GM04503 (cell line): ENCODE measurements at places on chromosomes 3 and 15.

DNA sequence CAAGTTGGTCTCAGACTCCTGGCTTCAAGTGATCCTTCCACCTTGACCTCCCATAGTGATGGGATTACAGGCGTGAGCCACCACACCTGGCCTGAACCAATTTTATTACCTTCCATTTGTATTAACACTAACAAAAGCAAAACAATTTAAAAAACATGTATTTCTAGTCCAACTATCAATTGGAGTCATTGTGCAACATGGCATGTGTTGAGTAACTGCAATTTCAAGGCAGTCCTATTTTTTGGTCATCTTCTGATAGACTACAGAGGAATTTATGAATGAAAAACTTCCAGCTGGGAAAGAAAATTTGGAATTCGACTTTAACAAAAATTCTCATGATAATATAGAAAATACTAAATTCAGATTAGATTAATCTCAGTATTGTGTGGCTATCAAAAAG is 16.8 kb downstream of the SPTSSB start:
- DNase-seq: no peak

DNA sequence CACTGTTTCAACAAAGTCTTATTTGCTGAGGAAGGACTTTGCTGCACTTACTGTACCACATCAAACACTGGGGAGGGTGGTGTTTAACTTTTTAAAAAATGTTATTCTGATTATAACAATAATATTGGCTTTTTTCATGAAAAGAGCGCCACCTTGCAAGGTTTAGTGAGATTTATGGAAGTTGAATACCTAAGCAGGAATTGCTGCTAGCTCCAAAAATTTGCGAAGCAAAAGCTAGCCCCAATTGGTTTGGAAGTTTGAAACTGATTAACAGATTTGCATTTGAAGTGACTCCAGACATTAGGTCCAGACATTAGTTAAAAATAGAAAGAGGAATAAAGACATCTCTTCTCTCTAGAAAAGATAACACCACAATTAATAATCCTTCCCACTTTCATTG is 6.7 kb downstream of the ZIC1 start:
- no peak for DNase-seq

- DNase-seq: no peak
These were observed 32.1 kb downstream of the CTXND1 start for GRCh38 chr15:80219955-80220354.

DNA sequence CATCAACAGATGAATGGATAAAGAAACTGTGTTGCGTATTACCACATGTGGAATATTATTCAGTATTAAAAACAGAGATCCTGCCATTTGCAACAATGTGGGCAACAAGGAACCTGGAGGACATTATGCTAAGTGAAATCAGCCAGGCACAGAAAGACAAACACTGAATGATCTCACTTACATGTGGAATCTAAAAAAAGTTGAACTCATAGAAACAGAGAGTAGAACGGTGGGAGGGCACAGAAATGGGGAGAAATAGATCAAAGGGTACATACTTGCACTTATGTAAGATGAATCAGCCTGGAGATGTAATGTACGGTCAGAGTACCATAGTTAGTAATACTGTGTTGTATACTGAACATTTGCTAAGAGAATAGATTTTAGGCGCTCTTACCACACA is 29.8 kb upstream of the MUC13 start:
- no peak for DNase-seq

GRCh38 chr3:99910752-99911290 is 93.2 kb downstream of the CMSS1 start:
- DNase-seq: no peak

GRCh38 chr3:33937628-33938027 is 139.2 kb downstream of the PDCD6IP start:
- no peak for DNase-seq

DNA sequence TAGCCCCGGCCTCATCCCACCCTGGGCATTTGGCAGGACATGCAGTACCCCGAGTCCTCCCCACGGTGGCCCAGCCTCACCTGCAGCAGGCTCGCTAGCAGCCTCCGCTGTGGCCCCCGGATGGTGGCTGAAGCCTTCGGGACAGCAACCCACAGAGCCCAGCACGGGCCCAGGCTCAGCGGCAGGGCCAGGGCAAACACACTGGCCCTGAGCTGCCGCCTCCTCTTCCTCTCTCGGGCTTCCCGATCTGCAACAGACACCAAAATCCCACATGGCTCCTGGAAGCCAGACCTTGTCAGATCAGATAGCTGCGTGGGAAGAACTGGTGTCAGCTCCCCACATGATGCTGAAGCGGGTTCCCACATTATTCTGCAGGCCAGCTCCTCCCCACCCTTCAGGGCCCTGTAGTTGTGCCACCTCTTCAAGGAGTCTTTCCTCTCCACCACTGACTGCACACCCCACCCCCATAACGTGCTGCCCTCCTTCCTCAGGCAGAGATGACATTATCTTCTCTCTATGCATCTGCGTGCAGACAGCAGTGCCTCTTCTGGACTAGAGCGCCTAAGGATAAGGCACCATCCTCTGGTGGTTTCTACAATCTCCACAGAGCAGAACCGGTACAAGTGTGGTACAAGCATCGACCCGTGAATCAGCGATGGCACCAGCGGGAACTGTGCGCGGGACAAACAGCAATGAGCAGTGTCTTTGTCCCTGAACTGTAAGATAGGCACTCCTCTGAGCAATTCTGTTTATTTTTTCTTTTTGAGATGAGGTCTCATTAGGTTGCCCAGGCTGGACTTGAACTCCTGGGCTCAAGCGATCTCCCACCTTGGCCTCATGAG is 9.5 kb downstream of the TMEM44 start:
- no peak for DNase-seq

DNA sequence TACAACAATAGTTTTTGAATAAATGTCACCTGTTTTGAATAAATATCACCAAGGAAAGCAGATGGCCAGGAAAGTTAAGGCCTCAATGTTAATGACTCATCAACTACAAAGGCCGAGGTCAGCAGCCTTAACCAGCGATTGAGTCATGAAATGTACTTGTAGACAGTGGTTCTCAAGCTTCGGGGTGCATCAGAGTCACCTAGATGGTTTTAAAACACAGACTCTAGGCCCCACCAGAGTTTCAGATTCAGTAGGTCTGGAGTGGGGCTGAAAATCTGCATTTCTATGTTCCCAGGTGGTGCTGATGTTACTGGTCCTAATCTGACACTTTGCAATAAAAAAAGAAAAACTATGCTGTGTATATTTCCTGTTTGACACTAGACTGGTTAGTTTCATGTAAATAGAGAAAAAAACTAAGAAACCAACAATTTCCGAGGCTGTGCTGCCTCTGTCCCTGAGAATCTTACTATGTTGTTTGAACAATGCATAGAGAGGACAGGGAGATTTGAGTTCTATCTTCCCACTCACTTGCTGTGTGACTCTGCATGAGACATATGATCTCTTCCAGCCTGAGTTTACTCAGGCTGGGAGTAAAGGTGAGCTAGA is 9.8 kb downstream of the RAB27A start:
- DNase-seq: peak; percentile 54

DNA sequence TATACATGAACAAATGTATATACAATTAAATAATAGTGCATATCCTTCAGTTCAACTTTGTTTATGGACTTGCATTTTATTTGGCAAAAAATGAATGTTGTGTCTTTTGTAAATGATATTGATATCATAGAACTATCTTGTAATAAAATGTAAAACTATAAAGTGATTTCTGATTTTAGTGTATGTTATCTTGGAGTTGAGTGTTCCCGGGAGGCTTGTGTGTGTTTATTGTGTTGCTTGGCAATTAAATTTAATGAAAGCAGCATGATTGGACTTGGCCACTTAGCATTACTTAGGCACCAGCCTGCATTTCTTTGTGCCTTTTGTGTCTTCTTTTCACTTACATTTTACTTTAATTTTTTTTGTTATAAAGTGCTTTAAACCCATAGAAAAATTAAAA is 10.6 kb downstream of the ARHGEF26 start:
- no peak for DNase-seq

- DNase-seq: no peak
These were observed 50.0 kb downstream of the PLS1 start for GRCh38 chr3:142646020-142646785.

DNA sequence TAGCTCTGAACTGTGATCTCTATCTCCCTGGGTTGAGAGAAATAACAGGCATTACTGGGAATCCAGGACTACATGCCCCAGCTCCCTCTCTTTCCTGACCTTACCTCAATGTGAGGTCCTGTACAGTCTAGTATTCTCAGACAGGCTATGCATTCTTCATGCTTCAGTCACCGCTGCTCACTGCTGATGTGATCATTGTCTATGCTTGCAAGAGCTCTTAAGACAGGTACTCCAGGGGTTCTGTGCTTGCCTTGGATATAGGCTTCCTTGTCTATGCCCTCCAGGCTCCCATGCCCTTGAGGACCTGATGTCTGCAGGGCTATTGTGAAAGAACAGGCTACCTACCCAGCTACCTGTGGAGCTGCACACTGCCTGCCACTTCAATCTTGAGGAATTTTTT is 183.6 kb downstream of the MBNL1 start:
- no peak for DNase-seq

GRCh38 chr3:162391301-162391700 is 894.7 kb downstream of the OTOL1 start:
- DNase-seq: peak; percentile 16

- DNase-seq: no peak
These were observed 6.5 kb upstream of the UTS2B start for GRCh38 chr3:191336833-191337232.

DNA sequence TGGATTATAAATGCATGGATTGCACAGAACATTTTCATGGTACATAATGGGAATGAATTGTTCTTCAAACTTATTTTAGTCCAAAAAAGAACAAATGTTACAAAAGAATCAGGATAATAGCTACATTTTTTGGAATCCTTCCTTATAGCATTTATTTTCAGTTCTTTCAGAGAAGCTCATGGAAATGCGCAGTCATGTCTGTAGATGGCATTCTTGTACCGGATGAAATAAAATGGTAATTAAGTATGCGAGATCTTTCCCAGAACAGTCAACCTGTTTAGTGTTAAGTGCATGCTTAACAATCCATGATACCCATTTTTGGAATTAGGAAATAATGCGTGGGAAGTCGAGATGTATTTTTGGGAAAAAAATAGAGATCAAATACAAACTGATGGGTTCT is 38.2 kb upstream of the GOLGA8B start:
- peak; percentile 11 for DNase-seq

DNA sequence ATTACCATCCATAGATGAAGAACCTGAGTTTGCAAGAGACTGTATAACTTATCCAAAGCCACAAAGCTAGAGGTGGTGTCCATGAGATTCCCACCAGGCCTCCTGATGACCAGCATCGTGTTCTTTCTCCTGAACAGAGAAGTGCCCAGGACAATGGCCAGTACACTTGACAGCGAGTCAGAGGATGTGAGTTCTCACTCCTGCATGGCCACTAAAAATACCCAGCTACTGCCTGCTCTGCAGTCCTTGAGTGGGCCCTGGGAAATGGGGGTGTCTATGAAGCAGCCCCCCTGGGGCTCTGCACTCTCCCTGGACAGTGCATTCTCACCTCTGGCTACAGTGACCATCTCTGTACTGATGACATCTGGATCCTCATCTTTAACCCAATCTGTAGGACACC is 201.2 kb downstream of the RPLP1 start:
- DNase-seq: no peak

- DNase-seq: no peak
These were observed 20.1 kb downstream of the OSBPL10 start for GRCh38 chr3:31960793-31961431.

DNA sequence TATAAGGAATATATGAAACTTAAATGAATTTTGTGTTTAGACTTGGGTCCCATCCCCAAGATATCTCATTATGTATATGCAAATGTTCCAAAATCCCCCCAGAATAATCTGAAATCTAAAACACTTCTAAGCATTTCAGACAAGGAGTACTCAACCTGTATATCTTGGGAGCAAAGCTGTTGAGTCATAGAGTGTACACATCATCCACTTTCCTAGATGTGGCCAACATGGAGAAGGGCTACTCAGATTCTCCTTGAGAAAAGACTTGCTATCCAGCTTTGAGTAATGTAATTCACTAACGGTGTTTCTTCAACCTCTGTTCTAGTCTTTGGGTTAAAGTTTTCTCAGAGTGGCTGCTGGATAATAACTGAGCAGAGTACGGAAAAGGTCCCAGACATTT is 215.5 kb upstream of the POU1F1 start:
- DNase-seq: no peak

DNA sequence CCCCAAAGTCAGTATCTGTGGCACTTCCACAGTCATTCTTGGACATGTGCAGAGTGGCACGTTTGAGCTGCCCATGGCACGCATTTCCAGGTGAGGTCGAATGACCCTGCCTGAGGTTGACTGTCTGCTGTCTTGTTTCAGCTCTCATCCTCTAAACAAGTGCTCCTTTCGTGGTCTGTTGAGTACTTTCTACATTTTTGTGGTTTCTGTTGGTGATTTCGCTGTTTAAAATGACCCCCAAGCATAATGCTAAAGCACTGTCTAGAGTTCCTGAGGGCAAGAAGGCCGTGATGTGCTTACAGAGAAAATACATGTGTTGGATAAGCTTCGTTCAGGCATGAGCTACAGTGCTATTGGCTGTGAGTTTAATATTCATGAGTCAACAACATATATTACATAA is 40.0 kb upstream of the SAMMSON start:
- no peak for DNase-seq

GRCh38 chr3:2810723-2811122 is 299.5 kb downstream of the IL5RA start:
- DNase-seq: no peak

DNA sequence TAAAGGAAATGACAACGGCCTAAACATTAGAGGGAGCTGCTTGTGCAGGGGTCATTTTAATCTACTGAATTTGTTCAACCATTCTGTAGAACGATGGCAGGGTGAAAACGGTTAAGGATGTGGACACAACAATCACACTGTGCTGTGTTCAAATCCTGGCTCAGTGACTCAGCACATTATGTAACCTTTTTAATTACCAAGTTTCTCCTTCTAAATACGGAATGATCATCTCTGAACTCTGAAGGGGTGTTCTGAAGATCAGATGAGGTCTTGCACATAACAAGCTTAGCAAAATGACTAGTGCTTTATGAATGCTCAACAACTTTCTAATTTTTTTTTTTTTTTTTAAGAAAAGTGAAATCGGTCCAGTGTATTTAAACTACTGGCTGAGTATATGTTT is 592.8 kb downstream of the FOXP1 start:
- no peak for DNase-seq

GRCh38 chr15:66188464-66188863 is 65.1 kb downstream of the MEGF11 start:
- no peak for DNase-seq

GRCh38 chr15:68700455-68701123 is 120.1 kb downstream of the ANP32A start:
- DNase-seq: peak; percentile 21

GRCh38 chr3:136023264-136023978 is 57.9 kb downstream of the PPP2R3A start:
- no peak for DNase-seq

GRCh38 chr3:153268564-153269279 is 106.7 kb downstream of the RAP2B start:
- DNase-seq: no peak

DNA sequence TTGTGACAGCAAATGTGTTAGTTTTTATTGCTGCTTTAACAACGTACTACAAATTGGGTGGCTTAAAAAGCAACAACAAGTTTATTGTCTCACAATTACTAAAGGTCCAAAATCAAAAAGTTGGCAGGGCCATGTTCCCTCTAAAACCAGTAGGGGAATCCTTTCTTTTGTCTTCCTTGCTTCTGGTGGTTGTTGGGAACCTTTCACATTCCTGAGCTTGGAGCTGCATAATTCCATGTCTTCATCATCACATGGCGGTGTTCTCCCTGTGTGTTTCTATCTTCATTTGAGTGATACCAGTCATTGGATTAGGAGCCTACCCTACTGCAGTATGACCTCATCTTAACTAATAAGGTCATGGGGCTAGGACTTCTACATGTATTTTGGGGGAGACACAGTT is 7.4 kb downstream of the SPRED1 start:
- peak; percentile 33 for DNase-seq
